ENCODE measurements at places on chromosomes 1 and 21.

DNA sequence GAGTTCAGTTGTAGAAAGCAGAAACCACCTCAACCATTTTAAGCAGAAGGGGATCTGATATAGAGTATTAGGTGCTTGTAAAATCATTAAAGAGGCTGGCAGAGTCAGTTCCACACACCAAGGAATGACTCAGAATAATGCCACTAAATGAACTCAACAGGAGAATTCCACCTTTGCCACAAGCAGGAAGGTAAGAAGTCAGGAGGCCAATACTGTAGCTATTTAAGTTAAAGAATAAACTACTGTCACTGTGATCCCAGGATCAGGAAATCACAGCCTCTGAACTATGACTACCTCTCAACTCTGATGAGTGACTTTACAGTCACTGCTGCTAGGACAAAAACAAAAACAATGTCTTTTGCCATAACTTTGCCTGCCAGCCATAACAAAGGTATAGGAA lies 52.5 kb upstream of the PRMT6 start:
- no peak for DNase-seq

DNA sequence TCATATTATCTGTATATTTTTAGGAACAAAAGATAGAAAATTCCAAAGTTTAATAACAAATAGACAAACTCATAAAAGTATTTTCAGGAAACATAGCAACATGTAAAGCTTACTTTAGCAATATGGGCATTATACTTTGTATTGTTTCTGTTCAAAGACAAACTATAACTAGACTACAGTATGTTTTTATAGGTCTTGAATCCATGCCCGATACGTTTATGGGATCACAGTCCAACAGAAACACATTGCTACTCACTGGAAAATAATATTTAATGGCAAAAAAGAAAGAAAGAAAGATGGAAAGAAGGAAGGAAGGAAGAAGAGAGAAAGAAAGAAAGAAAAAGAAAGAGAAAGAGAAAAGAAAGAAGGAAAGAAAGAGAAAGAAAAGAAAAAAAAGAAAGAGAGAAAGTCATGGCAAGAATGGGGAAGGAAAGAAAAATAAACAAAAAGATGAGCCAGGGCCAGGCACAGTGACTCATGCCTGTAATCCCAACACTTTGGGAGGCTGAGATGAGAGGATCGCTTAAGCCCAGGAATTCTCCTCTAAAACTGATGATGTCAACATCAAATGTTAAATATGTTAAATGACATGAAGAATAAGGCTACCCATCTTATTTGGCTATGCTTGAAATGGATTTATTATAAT lies 32.7 kb downstream of the TM2D1 start:
- peak; percentile 69 for DNase-seq

GRCh38 chr21:39051588-39051949 lies 131.7 kb downstream of the PSMG1 start:
- no peak for DNase-seq

- DNase-seq: no peak
These were observed 90.4 kb downstream of the GLIS1 start for GRCh38 chr1:53648516-53648915.

DNA sequence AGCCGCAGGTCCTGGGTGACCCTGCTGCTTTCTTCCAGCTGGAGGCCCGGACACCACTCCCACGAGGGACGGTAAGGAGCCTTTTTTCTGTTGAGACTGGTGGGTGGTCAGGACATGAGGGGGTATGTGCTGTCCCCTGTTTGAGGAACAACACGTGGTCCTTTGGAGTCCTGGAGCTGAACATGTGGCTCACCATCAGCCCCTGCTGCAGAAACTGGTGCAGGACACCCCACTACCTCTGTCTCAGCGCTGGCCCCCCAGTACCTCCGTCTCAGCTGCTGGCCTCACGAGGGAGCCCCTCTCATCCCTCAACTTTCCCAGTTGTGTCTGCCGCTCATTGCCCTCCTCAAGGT lies 34.7 kb downstream of the SLC19A1 start:
- DNase-seq: no peak

DNA sequence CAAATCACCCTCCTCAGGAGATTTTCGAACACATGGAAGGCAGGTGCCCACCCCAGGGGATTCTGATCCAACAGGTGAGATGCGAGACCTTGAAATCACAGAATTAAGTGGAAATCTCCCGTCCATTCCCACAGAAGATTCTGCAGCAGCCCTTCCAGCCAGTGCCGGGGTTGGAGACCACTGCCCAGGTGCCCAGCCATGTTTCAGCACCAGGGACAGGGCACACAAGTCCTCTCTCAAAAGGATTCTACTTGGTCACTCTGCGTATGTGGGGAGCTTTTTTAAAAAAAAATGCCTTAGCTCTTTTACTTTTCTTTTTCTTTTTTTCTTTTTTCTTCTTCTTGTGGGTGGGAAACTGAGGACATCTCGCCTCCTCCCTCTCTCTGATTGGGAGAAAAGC lies 80.7 kb downstream of the VWA5B1 start:
- DNase-seq: peak; percentile 55

DNA sequence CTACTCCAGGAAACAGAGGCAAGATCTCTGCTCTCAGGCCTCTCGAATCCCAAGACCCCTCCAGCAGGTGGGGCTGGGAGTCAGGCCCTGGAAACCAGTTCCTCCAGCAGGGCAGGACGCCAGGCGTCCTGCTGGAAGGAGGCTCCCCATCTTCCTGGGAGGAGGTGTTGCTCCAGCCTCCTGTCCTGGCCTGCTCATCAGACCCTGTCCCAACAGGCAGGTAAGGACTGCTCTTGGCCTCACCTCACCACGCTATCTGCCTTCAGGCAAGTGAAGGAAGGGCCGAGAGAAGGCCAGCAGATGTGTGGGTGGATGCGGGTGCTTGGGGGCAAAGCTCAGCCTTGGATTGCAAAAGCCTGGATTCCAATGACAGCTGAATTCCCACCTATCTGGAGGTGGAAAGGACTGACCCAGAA lies 82.9 kb downstream of the SSBP3 start:
- DNase-seq: no peak

GRCh38 chr1:228940926-228941325 lies 205.6 kb downstream of the RHOU start:
- DNase-seq: no peak

DNA sequence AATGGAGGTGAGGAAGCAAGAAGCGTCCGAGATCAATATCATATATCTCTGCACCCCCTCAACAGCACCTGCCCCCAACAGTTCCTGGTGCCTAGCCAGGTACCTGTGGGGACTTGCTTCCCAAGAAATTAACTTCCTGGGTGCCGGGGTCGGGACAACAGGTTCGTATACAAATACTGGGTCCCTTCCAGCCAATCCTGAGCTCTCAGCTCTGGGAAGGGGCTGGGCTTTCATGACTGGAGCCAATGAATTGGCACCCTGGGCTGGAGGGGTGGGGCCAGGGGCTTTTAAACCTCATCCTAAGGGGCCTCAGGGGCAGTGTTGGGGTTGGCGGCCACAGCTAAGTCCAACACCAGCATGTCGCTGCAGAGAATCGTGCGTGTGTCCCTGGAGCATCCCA lies at the start of gene PADI3:
Gene PADI3, plus strand, starts transcription at position 318 of the 400 bp plus-strand sequence. Its CDS starts 40 bp downstream, at position 358.
- no peak for DNase-seq

GRCh38 chr1:20137604-20138003 lies 1.5 kb upstream of the PLA2G2F start:
- no peak for DNase-seq

GRCh38 chr1:96492236-96492635 lies 229.3 kb upstream of the PTBP2 start:
- peak; percentile 3 for DNase-seq

DNA sequence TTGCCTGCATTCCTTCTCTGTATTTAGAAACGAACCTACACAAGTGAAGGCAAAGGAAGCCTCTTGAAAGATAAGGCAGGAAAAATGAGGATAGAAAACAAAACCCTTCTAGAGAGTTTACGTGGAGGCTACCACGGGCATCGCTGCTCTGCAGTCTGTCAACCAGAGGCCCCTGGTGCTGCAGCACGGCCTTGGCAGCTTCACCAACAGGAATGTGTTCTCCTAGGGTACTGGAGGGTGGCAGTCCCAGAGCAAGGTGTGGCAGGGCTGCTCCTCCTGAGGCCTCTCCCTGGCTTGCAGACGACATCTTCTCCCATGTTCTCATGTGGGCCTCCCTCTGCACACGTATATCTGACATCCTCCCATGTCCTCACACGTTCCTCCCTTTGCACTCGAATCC lies 57.6 kb upstream of the SAMD11 start:
- no peak for DNase-seq

DNA sequence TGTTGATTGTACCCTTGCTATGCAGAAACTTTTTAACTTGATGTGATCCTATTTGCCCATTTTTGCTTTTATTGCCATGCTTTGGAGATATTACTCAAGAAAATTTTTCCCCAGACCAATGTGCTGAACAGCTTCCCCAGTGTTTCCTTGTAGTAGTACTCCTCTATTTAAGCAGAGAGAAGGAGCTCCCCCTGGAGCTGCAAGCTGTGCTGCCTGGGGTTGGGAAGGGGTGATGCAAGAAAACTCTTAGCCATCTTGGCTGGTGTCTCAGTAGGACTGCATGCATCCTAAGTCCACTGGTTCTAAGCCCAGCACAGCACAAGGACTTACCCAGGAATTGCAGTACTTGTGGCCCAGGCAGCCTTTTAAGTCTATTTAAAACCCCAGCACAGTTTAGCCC lies 121.6 kb downstream of the NTMT2 start:
- peak; percentile 12 for DNase-seq

- no peak for DNase-seq
These were observed 26.2 kb downstream of the RHBDL2 start for GRCh38 chr1:38915352-38915948.

- DNase-seq: no peak
These were observed 100.4 kb upstream of the IRF2BP2 start for GRCh38 chr1:234710381-234710780.

- DNase-seq: peak; percentile 63
These were observed 45.8 kb upstream of the SAMSN1 start for GRCh38 chr21:14591882-14592281.

GRCh38 chr1:203041351-203041932 lies 15.2 kb downstream of the PPFIA4 start:
- DNase-seq: no peak

GRCh38 chr21:41548781-41549180 lies 40.8 kb upstream of the TMPRSS2 start:
- DNase-seq: no peak

DNA sequence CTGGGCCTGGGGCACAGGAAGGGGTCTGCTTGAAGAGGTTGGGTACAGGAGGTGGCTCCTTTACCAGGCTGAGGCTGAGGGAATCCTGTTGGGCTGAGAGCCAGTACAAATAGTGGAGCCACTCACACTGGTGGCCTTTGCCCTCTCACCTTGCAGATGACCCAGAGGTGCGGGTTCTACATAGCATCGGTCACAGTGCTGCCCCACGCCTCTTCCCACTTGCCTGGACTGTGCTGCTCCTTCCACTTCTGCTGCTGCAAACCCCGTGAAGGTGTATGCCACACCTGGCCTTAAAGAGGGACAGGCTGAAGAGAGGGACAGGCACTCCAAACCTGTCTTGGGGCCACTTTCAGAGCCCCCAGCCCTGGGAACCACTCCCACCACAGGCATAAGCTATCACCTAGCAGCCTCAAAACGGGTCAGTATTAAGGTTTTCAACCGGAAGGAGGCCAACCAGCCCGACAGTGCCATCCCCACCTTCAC lies 1.8 kb upstream of the SLC50A1 start:
- no peak for DNase-seq

DNA sequence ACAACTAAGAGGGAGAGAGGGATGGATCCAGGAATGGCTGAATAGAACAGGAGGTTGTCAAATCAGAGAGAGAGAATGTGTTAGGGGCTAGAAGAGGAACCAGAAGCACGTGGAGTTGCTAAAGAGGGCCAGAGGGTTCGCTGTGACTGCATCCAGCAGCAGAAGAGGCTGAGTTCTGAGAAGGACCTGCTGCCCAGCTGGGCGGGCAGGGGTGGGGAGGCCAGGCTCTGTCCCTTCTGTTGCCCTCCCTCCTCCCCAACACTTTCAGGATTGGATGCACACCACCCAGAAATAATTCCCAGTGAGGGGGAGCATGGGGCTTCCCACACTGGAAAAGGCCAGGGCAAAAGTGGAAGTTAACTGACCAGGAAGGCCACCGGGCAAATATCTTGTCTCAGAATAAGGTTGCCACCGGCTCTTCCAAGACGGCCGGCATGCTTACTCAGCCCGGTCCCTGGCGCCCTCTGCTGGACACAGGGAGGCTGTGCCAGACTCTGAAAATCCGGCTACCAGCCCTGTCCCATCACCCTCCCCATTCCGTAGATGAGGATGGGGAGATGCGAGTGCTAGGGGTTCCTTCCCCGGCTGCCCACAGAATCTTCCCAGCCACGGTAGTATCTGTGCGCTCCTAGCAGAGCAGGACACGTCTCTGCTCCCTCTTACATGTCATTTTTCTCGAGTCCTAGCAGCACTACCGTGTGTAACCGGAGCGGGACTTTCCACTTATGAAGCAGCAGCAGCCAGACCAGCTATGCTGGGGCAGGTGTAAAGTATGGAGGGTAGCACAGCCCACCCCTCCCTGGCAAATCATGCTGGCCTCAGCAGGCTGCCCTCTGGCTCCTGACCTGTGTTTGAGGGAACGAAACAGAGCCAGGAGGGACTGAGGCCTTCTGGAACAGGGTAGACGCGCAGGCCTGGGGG lies 46.8 kb upstream of the A3GALT2 start:
- peak; percentile 95 for DNase-seq

GRCh38 chr1:167128261-167129227 lies 34.7 kb downstream of the STYXL2 start:
- DNase-seq: no peak

- no peak for DNase-seq
These were observed 4.2 kb downstream of the TTC39A start for GRCh38 chr1:51325878-51326755.

DNA sequence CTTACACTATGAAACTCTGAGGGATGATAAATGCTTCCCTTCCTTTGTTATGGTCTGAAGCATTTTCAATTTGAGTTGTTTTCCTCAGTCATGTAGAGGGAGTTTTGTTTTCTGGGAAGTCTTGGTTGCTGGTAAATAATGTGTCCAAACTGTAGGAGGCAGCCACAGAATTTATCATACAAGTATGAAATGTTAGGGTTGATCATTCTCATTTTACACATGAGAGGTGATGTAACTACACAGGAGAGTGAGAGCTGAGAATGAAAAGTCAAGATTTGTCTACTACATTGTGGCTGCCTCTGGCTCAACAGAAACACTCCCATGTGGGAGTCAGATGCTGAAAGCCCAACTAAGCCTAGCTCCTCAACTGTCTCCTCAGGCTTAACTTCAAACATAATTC lies 182.5 kb upstream of the SGIP1 start:
- DNase-seq: peak; percentile 65

- no peak for DNase-seq
These were observed 116.2 kb downstream of the PLXNA2 start for GRCh38 chr1:208127792-208128529.

DNA sequence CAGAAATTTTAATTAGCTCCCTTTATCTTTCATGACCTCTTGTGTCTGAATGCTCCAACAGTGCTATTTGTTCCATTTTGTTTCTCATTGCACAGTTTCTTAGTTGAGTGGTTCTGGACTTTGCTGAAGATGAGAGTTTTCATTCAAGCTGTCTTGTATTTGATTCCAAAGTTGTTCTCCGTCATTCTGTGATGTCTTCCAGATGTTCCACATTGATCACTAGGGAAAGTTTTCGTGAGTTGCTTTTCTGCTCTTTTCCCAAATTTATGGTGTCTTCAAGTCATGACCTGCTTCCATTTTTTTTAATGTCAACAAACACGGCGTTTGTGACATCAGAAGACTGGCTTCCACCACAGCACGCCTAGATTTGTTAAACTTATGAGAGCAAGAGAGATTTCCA lies 575.5 kb downstream of the MRPL39 start:
- DNase-seq: no peak

- peak; percentile 35 for DNase-seq
These were observed 29.1 kb upstream of the GRHL3 start for GRCh38 chr1:24289937-24290595.

- DNase-seq: peak; percentile 59
These were observed 1.9 kb downstream of the BTBD19 start for GRCh38 chr1:44810101-44810761.

Measured in adipocyte (in vitro differentiated cells).